ENCODE measurements at places on chromosomes 4 and X.
A peak's percentile ranks its signal among the peaks of the same experiment; 100 is the strongest.

DNA sequence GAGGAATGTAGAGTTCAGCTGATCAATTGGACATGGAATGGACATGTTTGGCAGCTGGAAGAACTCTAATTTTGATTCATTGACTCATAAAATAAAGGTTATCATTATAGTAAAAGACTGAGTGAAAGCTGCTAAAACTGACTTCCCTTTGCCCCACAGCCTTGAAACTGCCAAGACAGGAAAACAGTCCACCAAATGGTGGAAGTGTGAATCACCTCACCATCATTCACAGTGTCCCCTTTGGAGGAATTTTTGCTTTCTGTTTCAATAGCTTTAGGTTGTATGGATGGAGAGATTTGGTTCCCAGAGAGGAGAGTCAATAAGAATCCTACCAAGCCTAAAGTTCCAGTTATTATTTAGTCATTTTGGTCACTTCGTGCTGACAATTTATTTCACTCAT is 20.8 kb upstream of the FREM3 start:
- H3K4me1 ChIP-seq: no peaks in the 10 kb centered on the region
- no peaks in the 10 kb centered on the region for H3K36me3 ChIP-seq
- no peaks in the 10 kb centered on the region for H3K27me3 ChIP-seq
- H3K4me3 ChIP-seq: no peak overlapping the region

GRCh38 chrX:40733706-40734105 is 1.6 kb downstream of the MED14 start:
- peak overlapping the region; percentile 33 for H3K27ac ChIP-seq
- peaks cover 42% of the 10 kb centered on the region for H3K4me1 ChIP-seq
- H3K27me3 ChIP-seq: no peaks in the 10 kb centered on the region
- H3K4me3 ChIP-seq: peak overlapping the region; percentile 83
- peaks cover 15% of the 10 kb centered on the region for H3K36me3 ChIP-seq

- H3K27ac ChIP-seq: no peak overlapping the region
- no peak overlapping the region for H3K4me3 ChIP-seq
- H3K36me3 ChIP-seq: no peaks in the 10 kb centered on the region
- DNase-seq: no peak
Observed at GRCh38 chr4:37794056-37794455, 32.4 kb upstream of the PGM2 start.

DNA sequence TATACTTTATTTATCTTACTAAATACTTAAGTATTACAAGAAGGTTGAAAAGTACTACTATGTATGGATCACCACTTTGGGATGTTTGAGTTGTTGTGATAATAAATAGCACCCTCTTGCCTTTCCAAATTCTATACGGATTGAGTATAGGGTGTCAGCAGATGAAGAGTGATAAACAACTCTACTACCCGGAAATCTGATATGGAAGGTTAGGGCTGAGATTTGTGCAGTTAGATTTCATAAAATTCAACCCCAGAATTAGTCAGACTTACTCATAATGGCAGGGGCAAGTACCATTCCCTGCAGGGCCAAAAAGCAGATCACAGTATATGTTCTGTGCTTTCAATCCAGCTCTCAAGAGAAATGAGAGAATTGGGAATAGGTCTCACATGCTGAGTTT is 1008.9 kb upstream of the PCDH7 start:
- no peak for DNase-seq
- H3K27ac ChIP-seq: no peak overlapping the region
- H3K27me3 ChIP-seq: no peaks in the 10 kb centered on the region
- H3K4me1 ChIP-seq: no peaks in the 10 kb centered on the region
- no peak overlapping the region for H3K4me3 ChIP-seq
- no peaks in the 10 kb centered on the region for H3K36me3 ChIP-seq

DNA sequence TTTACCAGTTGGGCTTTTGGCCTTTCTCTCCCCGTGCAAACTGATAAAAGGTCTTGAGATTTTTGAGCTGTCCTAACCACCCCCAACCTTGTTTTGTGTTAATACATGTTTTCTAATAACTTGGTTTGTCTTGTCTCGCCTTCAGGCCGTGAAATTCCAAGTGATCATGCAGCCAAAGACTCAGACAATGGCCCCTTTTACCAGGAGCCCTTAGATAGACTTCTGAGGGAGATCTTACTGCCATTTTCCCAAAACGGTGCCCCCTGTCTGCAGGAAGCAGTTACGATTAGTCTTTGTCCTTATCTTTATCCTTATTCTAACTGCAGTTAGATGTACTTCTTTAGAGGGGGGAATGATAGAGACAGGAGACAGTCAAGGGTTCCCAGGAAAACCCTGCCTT is 245.3 kb upstream of the HDX start:
- H3K4me3 ChIP-seq: no peak overlapping the region
- H3K36me3 ChIP-seq: no peaks in the 10 kb centered on the region
- H3K27ac ChIP-seq: no peak overlapping the region
- DNase-seq: no peak
- H3K4me1 ChIP-seq: no peaks in the 10 kb centered on the region

DNA sequence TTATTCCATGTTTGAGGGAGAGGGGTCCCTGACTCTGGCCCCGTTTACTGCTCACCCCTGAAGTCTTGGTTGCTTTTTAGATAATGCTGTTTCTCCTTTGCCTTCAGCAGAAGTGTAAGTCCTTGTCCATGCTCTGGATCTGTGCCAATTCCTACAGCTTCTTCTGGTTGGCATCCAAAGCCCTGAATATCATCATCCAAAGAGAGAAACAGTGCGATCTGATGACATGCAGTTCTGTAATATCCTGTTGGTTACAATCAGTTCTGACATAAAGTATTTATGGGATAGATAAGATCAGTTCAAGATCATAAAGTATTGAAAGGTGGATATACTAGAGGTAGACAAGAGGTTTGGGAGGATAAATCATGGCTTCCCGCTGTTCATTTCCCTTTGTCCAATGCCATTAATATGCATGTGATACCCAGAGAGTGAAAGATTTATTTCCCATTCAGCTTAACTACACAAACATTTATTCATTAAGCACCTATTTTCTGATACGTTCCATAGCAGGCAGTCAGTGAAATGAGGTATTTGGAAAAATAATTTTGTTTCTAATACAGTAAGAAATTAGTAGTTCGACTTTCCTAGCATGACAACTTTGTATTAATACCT is 53.2 kb upstream of the TMEM150C start:
- H3K27me3 ChIP-seq: no peaks in the 10 kb centered on the region
- H3K36me3 ChIP-seq: no peaks in the 10 kb centered on the region
- no peaks in the 10 kb centered on the region for H3K4me1 ChIP-seq
- no peak overlapping the region for H3K4me3 ChIP-seq
- DNase-seq: no peak
- no peak overlapping the region for H3K27ac ChIP-seq

DNA sequence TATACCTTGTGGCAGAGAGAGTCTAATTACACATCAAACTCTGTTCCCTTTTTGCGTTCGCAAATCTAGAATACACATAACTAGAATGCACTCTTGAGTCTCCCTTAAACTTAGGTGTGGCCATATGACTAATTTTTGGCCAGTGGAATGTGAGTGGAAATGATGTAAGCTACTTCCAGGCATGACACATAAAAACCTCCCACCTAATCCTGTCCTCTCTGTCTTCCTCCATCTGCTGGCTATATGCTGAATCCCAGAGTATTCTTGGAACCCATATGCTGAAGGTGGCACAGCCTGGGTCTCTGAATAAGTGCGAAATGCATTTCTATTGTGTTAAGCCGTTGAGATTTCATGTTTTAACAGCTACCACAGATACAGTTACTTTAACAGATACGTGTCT is 269.9 kb upstream of the NRK start:
- H3K4me1 ChIP-seq: no peaks in the 10 kb centered on the region
- no peak overlapping the region for H3K4me3 ChIP-seq
- H3K36me3 ChIP-seq: no peaks in the 10 kb centered on the region
- DNase-seq: no peak

GRCh38 chr4:26889356-26889755 is 28.7 kb downstream of the STIM2 start:
- no peak for DNase-seq
- no peak overlapping the region for H3K27ac ChIP-seq
- H3K36me3 ChIP-seq: peaks cover 40% of the 10 kb centered on the region
- peaks cover 66% of the 10 kb centered on the region for H3K4me1 ChIP-seq
- no peak overlapping the region for H3K4me3 ChIP-seq

DNA sequence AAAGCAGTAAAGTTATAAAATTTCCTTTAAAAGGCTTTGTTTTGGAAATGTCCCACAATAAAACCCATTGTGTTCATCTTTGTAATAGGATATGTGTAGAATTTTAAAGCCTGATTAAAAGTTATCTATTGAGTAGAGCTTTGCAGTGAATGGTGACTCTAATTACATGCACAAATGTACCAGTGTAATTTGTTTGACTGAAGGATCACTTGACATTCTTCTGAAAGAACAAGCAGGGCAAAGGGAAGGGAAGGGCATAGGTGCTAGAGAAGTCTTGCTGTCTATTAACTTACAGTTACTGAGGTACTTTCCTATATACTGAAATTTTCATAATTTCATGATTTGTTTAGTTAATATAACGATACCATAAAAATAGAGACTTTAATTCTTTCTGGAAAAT is 70.8 kb downstream of the STIM2 start:
- H3K27me3 ChIP-seq: no peaks in the 10 kb centered on the region
- H3K36me3 ChIP-seq: peaks cover 16% of the 10 kb centered on the region
- no peak for DNase-seq
- no peak overlapping the region for H3K4me3 ChIP-seq

DNA sequence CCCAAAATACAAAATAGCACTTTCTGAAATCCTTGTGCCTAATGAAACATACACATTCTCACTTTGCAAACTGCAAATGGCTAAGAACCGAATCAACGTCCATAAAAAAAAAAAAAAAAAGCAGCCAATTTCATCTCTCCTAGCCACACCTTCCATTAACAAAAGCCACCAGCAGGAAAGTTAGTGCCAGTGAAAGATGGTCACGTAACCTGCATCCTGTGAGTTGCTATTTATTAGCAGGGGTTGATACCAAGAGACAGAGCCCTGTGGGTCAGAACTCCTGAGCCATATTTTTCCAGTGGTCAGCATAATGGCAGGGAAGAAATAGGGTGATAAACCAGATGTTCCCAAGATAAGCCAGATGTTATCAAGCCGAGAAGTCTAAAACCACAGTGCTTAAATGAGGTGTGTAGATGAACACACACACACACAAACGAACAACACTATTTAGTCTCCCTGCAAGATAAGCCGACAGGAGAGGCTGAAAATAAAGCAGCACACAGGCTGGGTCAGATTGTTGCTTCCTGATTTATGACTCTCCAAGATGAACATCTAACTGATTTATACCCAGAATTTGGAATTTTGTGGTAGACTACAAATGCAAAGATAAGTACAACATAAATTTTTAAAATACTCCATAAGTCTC is 11.5 kb downstream of the PPARGC1A start:
- H3K4me1 ChIP-seq: no peaks in the 10 kb centered on the region
- no peaks in the 10 kb centered on the region for H3K27me3 ChIP-seq
- DNase-seq: no peak
- no peaks in the 10 kb centered on the region for H3K36me3 ChIP-seq

GRCh38 chr4:26238426-26238777 is 82.4 kb upstream of the RBPJ start:
- H3K27me3 ChIP-seq: no peaks in the 10 kb centered on the region
- peak overlapping the region; percentile 18 for H3K27ac ChIP-seq
- no peaks in the 10 kb centered on the region for H3K36me3 ChIP-seq
- H3K4me1 ChIP-seq: peaks cover 12% of the 10 kb centered on the region
- DNase-seq: no peak
- H3K4me3 ChIP-seq: no peak overlapping the region

DNA sequence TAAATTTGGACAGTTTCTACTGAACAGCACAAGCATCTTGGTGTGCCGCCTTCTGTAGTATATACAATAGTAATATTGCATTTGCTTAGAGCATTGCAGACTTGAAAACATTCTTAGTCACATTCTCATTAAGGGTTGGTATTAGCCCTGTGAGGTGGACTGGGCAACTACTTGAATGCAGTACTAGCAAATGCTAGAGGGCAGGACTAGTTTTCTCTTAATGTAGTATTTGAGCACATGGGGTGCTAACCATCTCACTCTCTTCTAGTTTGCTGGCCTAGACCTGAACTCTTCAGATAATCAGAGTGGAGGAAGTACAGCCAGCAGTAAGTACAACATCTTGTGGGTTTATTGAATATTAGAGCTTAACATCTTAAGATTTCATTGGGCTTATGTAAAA is 3.2 kb downstream of the DDX3X start:
- H3K4me3 ChIP-seq: peak overlapping the region; percentile 87
- DNase-seq: no peak
- peaks cover 40% of the 10 kb centered on the region for H3K4me1 ChIP-seq
- no peaks in the 10 kb centered on the region for H3K27me3 ChIP-seq
- H3K27ac ChIP-seq: peak overlapping the region; percentile 44

DNA sequence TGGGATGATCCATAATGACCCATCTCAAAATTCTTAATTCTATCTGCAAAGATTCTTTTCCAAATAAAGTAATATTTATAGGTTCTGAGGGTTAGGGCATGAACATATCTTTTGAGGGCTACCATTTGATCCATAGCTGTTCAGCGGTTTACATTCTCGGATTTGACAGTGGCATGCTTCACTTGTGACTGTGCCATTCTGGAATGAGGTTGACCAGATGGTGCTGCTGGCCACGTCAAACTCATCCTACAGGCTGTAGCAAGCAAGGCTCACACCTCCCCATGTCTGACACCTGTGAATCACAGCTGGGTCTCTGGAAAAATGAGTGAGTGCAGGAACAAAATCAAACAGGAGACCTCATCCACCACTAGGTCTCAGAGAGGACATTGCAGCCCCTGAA is 280.5 kb downstream of the DHRSX start:
- H3K27ac ChIP-seq: no peak overlapping the region
- H3K27me3 ChIP-seq: no peaks in the 10 kb centered on the region
- H3K4me1 ChIP-seq: no peaks in the 10 kb centered on the region
- peaks cover 32% of the 10 kb centered on the region for H3K36me3 ChIP-seq
- no peak for DNase-seq

GRCh38 chr4:48064349-48064748 is 47.8 kb downstream of the NIPAL1 start:
- DNase-seq: no peak
- peaks cover 12% of the 10 kb centered on the region for H3K27me3 ChIP-seq
- no peak overlapping the region for H3K27ac ChIP-seq
- peaks cover 19% of the 10 kb centered on the region for H3K36me3 ChIP-seq
- H3K4me1 ChIP-seq: peaks cover 5% of the 10 kb centered on the region

GRCh38 chr4:64584981-64585557 is 175.8 kb upstream of the TECRL start:
- H3K4me1 ChIP-seq: no peaks in the 10 kb centered on the region
- H3K36me3 ChIP-seq: no peaks in the 10 kb centered on the region
- no peak for DNase-seq
- no peak overlapping the region for H3K27ac ChIP-seq
- no peaks in the 10 kb centered on the region for H3K27me3 ChIP-seq
- H3K4me3 ChIP-seq: no peak overlapping the region

DNA sequence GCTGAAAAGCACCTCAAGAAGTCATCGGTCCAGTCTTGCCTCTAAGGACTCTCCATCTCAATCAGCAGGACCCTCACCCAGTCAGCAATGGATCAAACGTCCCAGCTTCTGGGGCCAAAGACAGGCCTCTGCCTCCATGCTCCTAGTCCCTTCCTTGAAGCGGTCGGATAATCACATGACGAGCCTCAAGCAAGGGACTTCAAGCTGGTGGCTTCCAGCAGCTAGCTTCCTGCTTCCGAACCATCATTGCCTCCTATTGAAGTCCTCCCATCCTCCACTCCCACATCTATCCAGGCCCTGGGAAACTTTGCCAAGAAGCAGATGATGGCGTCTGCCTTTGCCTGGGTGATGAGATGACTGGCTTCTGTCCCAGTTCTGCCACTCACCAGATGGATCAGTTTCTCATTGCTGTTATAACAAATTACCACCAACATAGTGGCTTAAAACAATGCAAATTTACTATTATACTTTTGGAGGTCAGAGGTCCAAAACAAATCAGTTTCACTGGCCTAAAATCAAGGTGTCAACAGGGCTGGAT is 135.2 kb upstream of the MAMLD1 start:
- H3K27me3 ChIP-seq: no peaks in the 10 kb centered on the region
- no peak overlapping the region for H3K27ac ChIP-seq
- peaks cover 3% of the 10 kb centered on the region for H3K4me1 ChIP-seq
- no peak overlapping the region for H3K4me3 ChIP-seq
- no peaks in the 10 kb centered on the region for H3K36me3 ChIP-seq

All from activated CD4-positive, alpha-beta memory T cell treated with anti-CD3 and anti-CD28 coated beads, Interleukin-2, amount 10 ng/mL, durations not matched to agents 7 days and 5 days (primary cell).